ENCODE measurements at places on chromosomes 7 and 10. TPM values are rescaled to one million over a fixed set of nuclear protein-coding genes. Genes with fewer than 3 reads are reported as not detected.

DNA sequence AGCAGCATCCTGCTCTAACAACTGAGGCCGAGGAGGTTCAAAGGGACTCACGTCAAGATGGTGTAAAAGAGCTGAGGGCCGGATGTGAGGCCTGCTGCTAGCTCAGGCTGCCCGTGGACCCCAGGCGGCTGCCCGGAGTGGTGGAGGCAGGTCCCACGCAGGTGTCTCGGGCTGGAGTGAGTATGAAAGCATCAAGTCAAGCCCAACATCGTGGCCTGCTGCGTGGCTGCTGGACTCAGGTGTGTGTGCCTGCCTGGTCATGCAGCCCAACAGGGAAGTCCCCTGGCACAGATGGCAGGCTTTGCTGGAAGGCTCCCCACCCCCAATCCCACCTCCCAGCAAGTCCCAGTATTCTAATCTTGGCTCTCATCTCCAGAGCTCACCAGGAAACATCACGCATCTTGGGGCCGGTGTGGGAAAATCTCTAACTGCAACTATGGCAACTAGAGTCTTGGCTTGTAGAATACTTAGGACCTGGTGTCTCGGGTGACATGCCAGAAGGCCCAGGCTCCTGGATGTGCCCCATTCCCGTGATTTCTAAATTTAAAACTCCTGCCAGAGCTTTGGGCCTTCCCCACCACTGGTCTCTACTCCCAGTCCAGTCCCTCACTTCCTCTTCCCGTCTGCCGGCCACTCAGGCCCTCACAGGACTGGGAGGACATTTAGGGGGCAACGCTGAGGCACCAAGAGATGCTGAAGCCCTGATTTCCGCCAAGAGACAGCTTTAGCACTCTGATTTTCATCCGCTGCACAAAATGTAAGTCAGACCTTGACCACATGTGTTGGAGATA, 85.9 kb downstream of the PRKAG2 start:
- DNase-seq: no peak

GRCh38 chr10:86399514-86399878, 32.9 kb upstream of the GRID1 start:
- DNase-seq: no peak

DNA sequence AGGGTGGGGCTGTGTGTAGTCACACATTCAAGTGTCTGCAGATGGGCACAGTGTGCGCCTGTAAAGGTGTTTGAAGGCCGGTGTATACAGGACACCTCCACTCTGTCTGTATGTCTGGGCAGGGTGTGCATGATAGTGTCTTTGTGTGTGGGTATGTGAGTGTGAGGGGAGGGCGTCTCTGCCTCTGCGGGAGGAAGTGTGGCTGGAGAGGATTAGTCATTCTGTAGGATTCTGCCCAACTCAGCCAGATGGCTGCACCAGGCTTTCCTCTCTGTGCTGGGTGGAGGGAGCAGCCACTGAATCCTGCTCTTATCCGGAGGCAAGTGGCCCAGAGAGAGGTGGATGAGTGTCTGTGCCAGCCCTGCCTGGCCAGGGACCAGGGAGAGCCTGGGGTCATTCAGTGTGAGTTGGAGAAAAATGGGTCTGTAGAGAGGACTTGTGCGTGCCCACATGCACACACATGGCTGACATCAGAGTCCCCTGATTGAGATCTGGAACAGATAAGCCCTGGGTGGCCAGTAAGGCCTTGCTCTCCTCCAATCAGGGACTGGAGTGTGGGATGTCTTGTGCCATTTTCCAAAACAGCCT, 1.7 kb downstream of the SFXN3 start:
- no peak for DNase-seq

GRCh38 chr10:45544191-45544590, 128.4 kb downstream of the ZFAND4 start:
- no peak for DNase-seq

The HNRNPF gene
- 238 TPM for polyA plus RNA-seq

GRCh38 chr10:98235846-98236245, 32.1 kb downstream of the LOXL4 start:
- DNase-seq: no peak

DNA sequence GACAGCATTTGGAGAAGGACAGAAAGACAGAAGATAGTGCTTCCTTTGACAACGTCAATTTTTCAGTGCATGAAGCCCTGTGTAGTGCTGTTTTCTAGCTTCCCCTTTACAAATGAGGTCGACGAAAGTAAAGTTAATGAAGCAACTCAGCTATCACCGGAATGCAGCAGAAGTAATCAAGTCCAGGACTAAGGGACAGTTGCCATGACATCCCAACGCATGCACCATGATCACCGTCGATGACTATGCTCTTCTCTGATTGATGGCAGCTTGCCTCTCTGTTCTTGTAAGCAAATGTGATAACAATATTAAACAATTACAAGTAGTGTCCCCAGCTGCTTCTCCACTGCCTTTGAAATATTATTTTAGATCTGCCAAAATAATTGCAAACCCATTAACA, 205.8 kb downstream of the FRMD4A start:
- DNase-seq: no peak

- DNase-seq: no peak
These were observed 43.0 kb downstream of the ZMYND11 start for GRCh38 chr10:178208-178607.

- no peak for DNase-seq
These were observed 225.7 kb downstream of the TNS3 start for GRCh38 chr7:47356261-47356660.

- no peak for DNase-seq
These were observed 108.1 kb upstream of the FAM133B start for GRCh38 chr7:92698237-92698841.

The CLCN1 gene
- 0.05 TPM for polyA plus RNA-seq

DNA sequence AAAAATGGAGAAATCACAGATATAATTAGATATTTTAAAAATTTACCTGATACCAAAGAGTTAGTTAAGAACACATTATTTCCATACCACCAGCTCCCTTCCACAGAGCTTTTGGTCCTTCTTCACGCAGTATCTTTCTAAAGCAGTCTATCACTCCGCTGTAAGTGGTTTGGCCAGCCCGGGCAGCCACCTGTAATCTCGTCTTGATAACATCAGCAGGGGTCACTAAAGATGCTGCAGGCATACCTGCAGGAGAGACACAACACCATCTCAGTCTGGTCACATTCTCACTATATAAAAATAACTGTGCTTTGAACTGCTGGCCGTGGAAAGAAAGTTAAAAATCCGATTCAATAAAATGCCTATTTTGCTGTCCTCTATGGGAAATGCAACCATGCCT, 200.1 kb downstream of the SLC25A13 start:
- no peak for DNase-seq

The LDB3 gene
- not detected for polyA plus RNA-seq

The LRRC18 gene
- polyA plus RNA-seq: not detected

DNA sequence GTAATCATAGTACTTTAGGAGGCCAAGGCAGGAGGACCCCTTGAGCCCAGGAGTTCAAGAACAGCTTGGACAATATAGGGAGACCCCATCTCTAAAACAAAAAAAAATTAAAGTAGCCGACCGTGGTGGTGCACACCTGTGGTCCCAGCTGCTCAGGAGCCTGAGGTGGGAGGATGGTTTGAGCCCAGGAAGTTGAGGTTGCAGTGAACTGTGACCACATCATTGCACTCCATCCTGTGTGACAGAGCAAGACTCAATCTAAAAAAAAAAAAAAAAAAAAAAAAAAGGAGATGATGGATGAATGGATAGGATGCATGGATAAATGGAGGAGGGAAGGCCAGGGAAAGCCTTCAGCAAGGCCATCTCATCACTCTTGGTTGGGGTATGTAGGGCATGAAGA, 33.4 kb upstream of the BMPR1A start:
- no peak for DNase-seq

DNA sequence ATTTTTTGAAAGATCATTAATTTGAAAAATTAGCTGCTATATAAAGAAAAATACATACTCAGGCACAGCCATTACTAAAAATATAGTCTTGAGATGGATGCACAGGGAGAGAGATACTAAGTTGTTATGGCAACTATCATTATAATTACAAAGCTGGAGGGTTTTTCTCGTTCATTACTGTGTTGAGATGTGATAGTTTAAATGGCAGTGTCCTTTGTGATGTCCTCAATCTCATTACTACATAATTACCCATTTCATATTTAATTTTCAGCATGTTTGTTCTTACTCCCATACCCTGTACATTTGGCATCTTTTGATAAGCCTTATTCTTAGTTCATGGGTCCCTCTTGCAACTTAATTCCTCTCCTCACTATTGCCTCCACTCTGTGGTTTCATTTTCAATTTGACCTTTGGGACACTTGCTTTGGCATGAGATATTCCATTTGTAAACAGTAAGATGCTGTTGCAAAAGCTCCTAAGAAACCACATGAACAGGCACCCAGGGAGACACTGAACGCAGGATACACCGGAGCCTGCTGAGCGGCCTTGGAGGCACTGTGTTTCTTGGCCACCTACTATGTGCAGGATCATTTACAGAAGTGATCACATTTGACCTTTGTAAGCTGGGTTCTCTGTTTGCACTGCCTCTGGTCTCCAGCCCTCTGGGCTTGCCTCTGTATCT, 4.8 kb upstream of the CPXM2 start:
- no peak for DNase-seq

- no peak for DNase-seq
These were observed 219.5 kb downstream of the GLI3 start for GRCh38 chr7:42017349-42017986.

DNA sequence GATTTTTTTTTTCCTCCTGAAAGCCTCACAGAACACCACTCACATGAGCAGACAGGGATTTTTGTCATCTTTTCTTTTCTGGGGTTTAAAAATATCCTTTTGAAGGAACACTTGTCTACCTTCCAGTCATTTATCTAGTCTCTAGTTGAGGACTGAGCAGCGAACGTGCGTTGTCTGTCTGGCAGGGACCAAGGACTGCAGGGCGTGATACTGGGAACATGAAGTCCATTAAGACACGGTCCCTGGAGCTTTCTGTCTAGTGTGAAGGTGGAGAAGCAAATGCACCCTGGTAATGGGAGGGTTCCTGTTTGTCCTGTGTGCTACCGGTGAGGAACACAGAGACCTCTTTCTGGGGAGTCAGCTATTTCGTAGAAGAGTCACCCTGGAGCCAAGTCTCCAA, 207.4 kb downstream of the TMEM178B start:
- DNase-seq: no peak

GRCh38 chr7:20980668-20981264, 194.1 kb upstream of the SP8 start:
- DNase-seq: no peak

Measured in keratinocyte (primary cell).